ENCODE measurements at places on chromosomes 7 and 10. TPM values are rescaled to one million over a fixed set of nuclear protein-coding genes. Genes with fewer than 3 reads are reported as not detected.

Gene CLRN3
- not detected for total RNA-seq

Gene HPSE2
- not detected for total RNA-seq

Gene UNCX
- total RNA-seq: not detected

Gene CLDN4
- total RNA-seq: 0.09 TPM

Gene TMEM273
- 46.3 TPM for total RNA-seq

Gene HK1
- 58.4 TPM for total RNA-seq

Gene SMO
- 0.50 TPM for total RNA-seq

Gene RARRES2
- not detected for total RNA-seq

Gene HHEX
- 24.0 TPM for total RNA-seq

Gene PTPRN2
- 1.3 TPM for total RNA-seq

Gene NEUROD6
- total RNA-seq: not detected

Gene IDI1
- total RNA-seq: 163 TPM

Gene AOAH
- total RNA-seq: 263 TPM

Gene CCL24
- total RNA-seq: not detected

DNA sequence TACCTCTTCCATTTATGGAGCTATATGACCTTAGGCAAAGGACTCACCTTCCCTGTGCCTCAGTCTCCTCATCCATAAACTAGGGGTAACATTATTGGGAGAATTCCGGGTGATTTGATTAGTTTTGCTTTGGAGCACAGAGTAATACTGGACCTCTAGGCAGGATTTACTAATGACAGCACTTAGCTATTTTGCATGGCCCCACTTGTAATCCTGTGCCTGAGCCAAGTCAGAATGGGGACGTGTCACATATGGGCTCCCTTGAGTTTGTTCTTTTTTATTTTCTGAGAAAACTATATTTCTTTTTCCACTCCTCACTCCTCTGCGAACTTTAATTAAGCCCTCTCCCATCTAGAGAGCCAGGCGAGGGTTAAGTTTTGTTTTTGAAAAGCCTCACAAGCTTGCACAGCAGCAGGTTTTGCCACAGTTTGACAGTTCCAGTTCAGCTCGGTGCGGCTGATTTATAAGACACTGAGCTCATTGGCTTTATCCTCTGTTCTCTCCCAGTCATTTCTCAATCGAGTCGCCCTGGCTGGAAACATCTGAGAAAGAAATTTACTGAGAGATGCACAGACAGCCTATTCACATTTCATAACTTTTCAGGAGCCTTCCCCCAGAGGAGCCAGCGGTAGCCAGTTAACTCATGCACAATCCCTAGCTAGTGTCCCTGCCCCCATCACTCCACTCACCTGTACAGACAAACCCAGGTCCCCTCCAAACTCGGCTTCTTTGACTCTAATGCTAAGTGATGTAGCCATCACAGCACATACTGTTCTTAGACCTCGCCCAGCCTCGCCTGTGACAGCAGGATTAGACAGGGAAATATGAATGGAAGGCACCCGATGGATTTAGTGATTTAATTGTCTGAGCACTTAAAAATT lies 441.9 kb upstream of the NPVF start:
- no peak for DNase-seq
- H3K36me3 ChIP-seq: no peaks in the 10 kb centered on the region
- H3K4me1 ChIP-seq: no peaks in the 10 kb centered on the region

- no peak overlapping the region for H3K27ac ChIP-seq
- no peak overlapping the region for H3K4me3 ChIP-seq
- DNase-seq: no peak
- H3K4me1 ChIP-seq: no peaks in the 10 kb centered on the region
- peaks cover 19% of the 10 kb centered on the region for H3K36me3 ChIP-seq
Observed at GRCh38 chr7:762885-763284, 35.8 kb upstream of the PRKAR1B start.

- H3K27me3 ChIP-seq: no peaks in the 10 kb centered on the region
- peaks cover 26% of the 10 kb centered on the region for H3K4me1 ChIP-seq
- H3K36me3 ChIP-seq: no peaks in the 10 kb centered on the region
- no peak for DNase-seq
- H3K27ac ChIP-seq: no peak overlapping the region
Observed at GRCh38 chr7:51213618-51214017, 103.0 kb downstream of the COBL start.

GRCh38 chr10:13351340-13351915 lies 3.3 kb upstream of the SEPHS1 start:
- H3K4me1 ChIP-seq: peaks cover 32% of the 10 kb centered on the region
- no peaks in the 10 kb centered on the region for H3K27me3 ChIP-seq
- DNase-seq: no peak
- H3K36me3 ChIP-seq: no peaks in the 10 kb centered on the region

DNA sequence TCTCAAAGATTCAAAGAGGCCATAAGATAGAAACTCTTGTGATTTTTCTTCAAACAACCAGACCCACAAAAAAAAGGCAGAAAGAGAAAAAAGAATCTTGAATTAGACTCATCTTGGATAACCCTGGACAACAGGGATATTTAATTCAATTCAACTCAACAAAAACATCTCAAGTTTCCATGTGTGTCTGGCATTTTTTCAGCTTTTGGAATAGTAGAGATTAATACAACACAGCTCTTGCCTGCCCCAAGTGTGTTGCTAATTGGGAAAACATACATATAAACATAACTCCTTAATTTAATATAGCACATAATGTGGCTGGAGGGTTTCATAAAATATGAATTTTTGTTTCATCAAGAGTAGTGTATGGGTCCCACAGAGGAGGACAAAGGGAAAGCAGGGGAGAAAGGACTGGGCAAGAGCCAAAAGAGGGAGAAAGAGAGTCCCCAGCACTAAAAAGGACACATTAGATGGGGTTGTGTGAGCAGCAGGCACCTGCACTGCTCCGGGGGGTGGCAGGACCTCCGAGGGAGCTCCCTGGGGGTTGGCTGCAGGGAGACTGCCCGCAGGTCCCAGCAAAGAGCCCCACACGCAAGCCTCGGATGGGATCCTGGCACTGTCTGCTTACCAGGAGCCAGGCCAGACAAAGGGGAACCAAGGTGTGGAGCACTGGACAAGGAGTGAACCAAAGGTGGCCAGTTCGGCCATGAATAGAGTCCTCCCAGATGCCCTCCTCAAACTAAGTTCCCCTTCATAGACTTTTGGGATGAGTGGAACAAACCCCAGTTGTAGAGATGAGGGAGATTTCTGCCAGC lies 65.6 kb upstream of the TMEM72 start:
- no peak overlapping the region for H3K4me3 ChIP-seq
- H3K36me3 ChIP-seq: no peaks in the 10 kb centered on the region
- H3K27ac ChIP-seq: no peak overlapping the region
- no peaks in the 10 kb centered on the region for H3K4me1 ChIP-seq
- H3K27me3 ChIP-seq: peaks cover 5% of the 10 kb centered on the region

- H3K4me3 ChIP-seq: no peak overlapping the region
- DNase-seq: no peak
- H3K36me3 ChIP-seq: no peaks in the 10 kb centered on the region
- H3K27me3 ChIP-seq: no peaks in the 10 kb centered on the region
- H3K27ac ChIP-seq: no peak overlapping the region
Observed at GRCh38 chr10:28094121-28094520, 95.2 kb upstream of the ODAD2 start.

GRCh38 chr10:34228066-34228465 lies 587.0 kb downstream of the PARD3 start:
- H3K4me1 ChIP-seq: no peaks in the 10 kb centered on the region
- H3K27ac ChIP-seq: no peak overlapping the region
- no peaks in the 10 kb centered on the region for H3K36me3 ChIP-seq
- no peak for DNase-seq
- H3K27me3 ChIP-seq: no peaks in the 10 kb centered on the region

DNA sequence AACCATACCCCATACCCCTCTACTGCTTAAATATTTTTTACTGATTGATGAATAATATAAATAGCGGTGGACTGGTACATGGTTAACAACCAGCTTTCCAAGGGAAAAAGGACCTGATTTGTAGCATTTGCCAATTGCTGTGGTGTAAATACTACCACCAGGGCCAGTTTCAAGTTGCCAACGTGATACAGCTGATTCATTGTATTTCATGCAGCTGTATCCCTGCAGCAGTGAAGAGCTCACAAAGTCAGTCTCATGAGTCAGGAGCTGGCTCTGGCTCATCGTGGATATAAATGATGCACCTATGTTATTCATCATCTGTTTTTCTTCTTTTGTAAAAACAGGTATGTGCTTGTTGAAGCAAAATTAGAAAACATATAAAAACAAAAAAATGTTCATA lies 15.2 kb downstream of the CALML5 start:
- no peak overlapping the region for H3K4me3 ChIP-seq
- no peaks in the 10 kb centered on the region for H3K4me1 ChIP-seq
- no peak for DNase-seq
- H3K27ac ChIP-seq: no peak overlapping the region
- H3K36me3 ChIP-seq: no peaks in the 10 kb centered on the region
- H3K27me3 ChIP-seq: no peaks in the 10 kb centered on the region

DNA sequence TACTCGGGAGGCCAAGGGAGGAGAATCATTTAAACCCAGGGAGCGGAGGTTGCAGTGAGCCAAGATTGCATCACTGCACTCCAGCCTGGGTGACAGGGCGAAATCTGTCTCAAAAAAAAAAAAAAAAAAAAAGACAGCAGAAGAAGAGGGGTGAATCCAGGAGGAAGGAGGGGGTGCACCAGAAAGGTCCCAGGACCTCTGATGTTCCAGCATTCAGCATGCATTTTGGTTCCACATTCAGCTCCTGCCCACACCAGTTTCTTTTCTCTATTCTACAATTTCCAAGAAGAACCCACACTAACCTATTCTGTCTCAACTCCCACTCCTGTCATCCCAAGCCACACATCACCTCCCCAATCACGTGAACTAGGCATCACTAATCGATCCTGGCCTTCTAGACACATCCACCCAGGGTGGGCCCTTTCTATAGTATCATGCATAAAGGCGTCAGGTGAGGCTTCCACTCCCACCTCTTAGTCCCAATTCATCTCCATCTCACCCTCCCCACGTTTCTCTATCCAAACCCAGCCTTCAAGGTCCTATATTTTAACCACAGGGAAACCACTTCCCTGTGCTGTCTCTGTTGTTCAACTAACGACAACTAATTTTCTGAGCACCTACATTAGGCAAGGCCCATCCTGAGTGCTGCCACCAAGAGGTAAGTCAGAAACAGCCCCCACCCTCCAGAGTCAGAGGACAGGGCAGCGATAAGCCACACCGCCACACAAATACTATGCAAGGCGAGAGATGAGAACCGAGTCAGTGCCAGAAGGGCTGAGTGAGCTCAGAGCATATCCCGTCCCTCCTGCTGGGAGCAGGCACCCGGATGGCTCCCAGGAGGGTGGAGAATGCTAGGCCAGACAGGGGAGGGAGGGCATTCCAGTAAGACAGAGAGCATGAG lies 2.2 kb downstream of the ANXA11 start:
- H3K36me3 ChIP-seq: no peaks in the 10 kb centered on the region
- H3K27ac ChIP-seq: peak overlapping the region; percentile 62
- peaks cover 52% of the 10 kb centered on the region for H3K4me1 ChIP-seq
- peak; percentile 82 for DNase-seq
- no peaks in the 10 kb centered on the region for H3K27me3 ChIP-seq

DNA sequence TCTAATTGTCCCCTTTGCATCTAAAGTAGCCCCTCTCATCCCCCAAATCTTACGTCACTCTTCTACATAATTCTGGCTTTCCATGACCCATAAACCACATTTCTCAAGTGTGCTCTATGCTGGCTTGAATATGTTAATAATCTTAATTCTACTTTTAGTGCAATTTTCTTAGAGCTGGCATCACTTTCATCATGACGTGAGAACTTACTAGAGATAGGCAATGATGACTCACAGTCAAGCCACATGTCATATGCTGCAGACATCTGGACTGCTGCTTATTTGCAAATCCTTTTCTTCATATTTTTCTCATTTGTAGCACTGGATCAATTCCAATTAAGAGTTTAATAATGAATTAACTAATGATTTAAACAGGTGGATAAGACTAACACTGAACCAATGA lies 260.7 kb upstream of the PRKCQ start:
- no peak overlapping the region for H3K27ac ChIP-seq
- no peaks in the 10 kb centered on the region for H3K27me3 ChIP-seq
- H3K4me3 ChIP-seq: no peak overlapping the region
- H3K4me1 ChIP-seq: no peaks in the 10 kb centered on the region
- DNase-seq: no peak
- H3K36me3 ChIP-seq: no peaks in the 10 kb centered on the region

DNA sequence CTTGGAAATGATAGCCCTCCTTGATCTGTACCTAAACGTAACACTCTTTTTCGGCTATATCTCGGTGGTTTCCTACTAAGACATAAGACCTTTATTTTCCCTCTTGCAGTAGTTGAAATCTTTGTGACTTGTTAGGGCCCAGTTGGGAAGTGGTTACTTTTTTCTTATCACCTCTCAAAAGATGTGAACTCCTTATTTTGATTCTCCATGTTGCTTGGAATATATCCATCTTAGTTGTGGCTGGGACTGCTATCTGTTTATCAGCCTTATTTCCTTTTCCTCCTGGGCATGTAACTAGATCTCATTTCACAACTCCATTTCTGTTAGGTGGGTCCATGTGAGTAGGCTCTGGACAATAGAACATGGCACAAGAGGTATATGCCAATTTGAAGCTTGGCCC lies 4.1 kb upstream of the CPED1 start:
- H3K27me3 ChIP-seq: peaks cover 8% of the 10 kb centered on the region
- peaks cover 13% of the 10 kb centered on the region for H3K4me1 ChIP-seq
- H3K36me3 ChIP-seq: no peaks in the 10 kb centered on the region
- DNase-seq: no peak
- no peak overlapping the region for H3K27ac ChIP-seq
- no peak overlapping the region for H3K4me3 ChIP-seq

DNA sequence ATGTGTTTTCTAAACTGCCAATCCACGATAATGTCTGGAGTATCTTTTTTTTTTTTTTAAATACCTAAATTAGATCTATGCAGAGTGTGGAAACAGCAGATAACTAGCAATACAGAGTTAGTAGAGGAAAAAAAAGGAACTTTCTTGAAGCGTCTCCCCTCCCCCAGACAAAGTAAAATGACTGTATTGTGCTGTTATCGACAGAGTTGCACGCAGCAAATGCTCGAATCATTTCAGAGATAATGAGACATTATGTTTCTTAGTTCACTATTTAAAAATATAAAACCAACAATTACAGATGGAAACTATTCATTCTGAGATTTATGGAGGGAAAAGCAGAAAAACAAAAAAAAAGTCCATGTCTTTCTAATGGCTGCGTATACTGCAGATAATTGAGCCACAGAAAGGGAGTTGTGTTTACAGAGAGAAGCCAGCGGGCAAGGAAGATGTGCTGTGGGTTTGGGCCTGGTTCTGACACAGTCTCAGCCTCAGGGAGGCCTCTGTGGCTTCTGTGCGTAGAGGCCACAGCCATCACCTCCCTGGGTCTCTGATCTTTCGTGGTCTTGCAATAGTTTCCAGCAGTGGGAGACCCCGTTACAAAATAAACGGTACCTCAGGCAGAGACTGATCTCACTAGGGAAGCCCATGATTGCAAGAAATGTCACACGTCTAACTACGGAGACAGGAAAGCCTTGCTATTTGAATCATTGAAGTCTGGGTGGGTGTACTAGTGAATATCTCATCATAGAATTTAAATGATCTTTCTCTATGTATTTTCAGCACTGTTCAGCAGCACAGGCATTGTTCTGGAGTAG lies 19.1 kb upstream of the KLF6 start:
- H3K4me1 ChIP-seq: peaks cover 67% of the 10 kb centered on the region
- no peaks in the 10 kb centered on the region for H3K27me3 ChIP-seq
- H3K4me3 ChIP-seq: no peak overlapping the region
- no peaks in the 10 kb centered on the region for H3K36me3 ChIP-seq
- DNase-seq: peak; percentile 84

- no peak overlapping the region for H3K27ac ChIP-seq
- H3K27me3 ChIP-seq: no peaks in the 10 kb centered on the region
- no peaks in the 10 kb centered on the region for H3K36me3 ChIP-seq
- DNase-seq: no peak
Observed at GRCh38 chr10:34154383-34154900, 660.7 kb downstream of the PARD3 start.

Data from natural killer cell (primary cell).